Activated naive CD8-positive, alpha-beta T cell treated with anti-CD3 and anti-CD28 coated beads, Interleukin-2, amount 10 ng/mL, durations not matched to agents 7 days and 5 days (primary cell): ENCODE measurements at places on chromosomes 6 and 20. TPM values are rescaled to one million over a fixed set of nuclear protein-coding genes. Genes with fewer than 3 reads are reported as not detected.

TMEM244 gene
- total RNA-seq, result 1.0 TPM

DNA sequence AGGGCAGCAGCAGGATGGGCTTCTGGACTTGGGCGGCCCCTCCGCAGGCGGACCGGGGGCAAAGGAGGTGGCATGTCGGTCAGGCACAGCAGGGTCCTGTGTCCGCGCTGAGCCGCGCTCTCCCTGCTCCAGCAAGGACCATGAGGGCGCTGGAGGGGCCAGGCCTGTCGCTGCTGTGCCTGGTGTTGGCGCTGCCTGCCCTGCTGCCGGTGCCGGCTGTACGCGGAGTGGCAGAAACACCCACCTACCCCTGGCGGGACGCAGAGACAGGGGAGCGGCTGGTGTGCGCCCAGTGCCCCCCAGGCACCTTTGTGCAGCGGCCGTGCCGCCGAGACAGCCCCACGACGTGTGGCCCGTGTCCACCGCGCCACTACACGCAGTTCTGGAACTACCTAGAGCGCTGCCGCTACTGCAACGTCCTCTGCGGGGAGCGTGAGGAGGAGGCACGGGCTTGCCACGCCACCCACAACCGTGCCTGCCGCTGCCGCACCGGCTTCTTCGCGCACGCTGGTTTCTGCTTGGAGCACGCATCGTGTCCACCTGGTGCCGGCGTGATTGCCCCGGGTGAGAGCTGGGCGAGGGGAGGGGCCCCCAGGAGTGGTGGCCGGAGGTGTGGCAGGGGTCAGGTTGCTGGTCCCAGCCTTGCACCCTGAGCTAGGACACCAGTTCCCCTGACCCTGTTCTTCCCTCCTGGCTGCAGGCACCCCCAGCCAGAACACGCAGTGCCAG lies at the start of gene TNFRSF6B:
TSS of gene TNFRSF6B (plus strand) at position 25 of the 729 bp plus-strand sequence. CDS start at position 141, 116 bp downstream.
- H3K27ac ChIP-seq, result peak within 1 kb of the TSS; percentile 58
- peaks cover 5% of the 10 kb centered on the region for H3K4me1 ChIP-seq
- no peaks in the 10 kb centered on the region for H3K27me3 ChIP-seq
- peaks cover 5% of the 10 kb centered on the region for H3K36me3 ChIP-seq

- no peak overlapping the region for H3K4me3 ChIP-seq
- H3K27ac ChIP-seq, result no peak overlapping the region
- peak; percentile 42 for DNase-seq
- H3K36me3 ChIP-seq, result no peaks in the 10 kb centered on the region
Measured at GRCh38 chr20:43448748-43449535, 8.8 kb upstream of the SRSF6 start.

LRP11 gene
- 2.7 TPM for total RNA-seq

- H3K4me1 ChIP-seq, result peaks cover 20% of the 10 kb centered on the region
- no peak for DNase-seq
- H3K4me3 ChIP-seq, result no peak overlapping the region
- H3K27ac ChIP-seq, result no peak overlapping the region
Measured at GRCh38 chr6:108966855-108967755, 118.9 kb downstream of the ARMC2 start.

CRISP3 gene
- total RNA-seq, result not detected

DNA sequence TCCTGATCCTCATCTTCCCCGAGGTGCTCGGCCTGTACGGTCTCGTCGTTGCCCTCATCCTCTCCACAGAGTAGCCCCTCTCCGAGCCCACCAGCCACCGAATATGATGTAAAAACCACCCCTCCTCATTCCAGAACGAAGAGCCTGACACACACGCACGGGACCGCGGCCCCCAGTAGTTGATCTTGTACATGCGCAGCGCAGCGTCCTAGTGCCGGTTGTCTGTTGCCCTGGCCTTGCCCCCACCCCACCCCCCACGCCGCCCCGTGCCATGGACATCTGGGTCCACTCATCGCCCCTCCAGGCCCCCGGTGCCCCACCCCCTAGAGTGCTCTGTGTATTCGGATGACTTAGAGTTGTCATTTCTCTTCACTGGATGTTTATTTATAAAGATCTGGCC lies 5.2 kb upstream of the PRPH2 start:
- H3K27me3 ChIP-seq, result peaks cover 1% of the 10 kb centered on the region
- H3K4me1 ChIP-seq, result peaks cover 13% of the 10 kb centered on the region
- peak overlapping the region; percentile 88 for H3K27ac ChIP-seq
- H3K36me3 ChIP-seq, result no peaks in the 10 kb centered on the region
- H3K4me3 ChIP-seq, result peak overlapping the region; percentile 89

TDRD6 gene
- not detected for total RNA-seq

DNA sequence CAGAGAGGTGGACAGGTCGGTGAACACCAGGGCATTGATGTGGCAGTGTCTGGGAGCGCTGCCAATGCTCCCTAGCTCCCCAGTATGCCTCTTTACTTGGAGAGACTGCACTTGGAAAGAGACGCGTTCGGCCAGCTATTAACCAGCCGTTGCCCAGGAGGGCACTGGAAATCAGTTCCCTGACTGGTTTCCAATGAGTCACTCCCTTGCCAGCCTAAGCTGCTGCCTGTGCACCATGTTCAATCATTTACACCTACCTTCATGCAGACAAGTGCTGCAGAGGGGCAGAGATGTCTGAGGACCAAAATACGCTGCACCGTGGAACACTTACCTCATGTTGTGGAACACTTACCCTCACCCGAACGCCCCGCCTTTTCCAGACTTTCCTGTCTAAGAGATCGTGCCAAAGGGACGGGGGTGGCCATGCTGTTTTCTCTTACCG lies 151.6 kb downstream of the SOBP start:
- DNase-seq, result no peak
- peaks cover 20% of the 10 kb centered on the region for H3K27me3 ChIP-seq
- no peaks in the 10 kb centered on the region for H3K36me3 ChIP-seq
